ENCODE measurements at places on chromosomes 4 and X.

DNA sequence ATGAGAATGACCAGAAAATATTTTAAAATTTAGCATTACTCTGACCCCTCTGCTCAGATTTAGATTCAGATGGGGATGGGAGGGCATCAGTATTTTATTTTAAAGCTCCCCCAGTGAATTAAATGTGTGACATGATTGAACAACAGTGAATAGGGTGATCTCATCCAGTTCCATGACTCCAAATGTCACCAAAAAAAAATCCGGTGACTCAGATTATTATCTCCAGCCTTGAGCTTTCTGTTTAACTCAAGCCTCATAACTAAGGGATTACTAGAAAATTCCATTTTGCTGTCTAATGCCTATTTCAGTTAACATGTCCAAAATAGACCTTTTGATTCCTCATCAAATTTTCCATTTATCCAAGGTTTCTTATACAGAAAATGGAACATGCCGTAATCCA, 121.8 kb upstream of the TMEM47 start:
- DNase-seq: peak; percentile 63

- no peak for DNase-seq
Observed at GRCh38 chr4:33085709-33086108, 2365.5 kb downstream of the PCDH7 start.

- DNase-seq: no peak
Observed at GRCh38 chr4:43855283-43855682, 593.3 kb downstream of the KCTD8 start.

DNA sequence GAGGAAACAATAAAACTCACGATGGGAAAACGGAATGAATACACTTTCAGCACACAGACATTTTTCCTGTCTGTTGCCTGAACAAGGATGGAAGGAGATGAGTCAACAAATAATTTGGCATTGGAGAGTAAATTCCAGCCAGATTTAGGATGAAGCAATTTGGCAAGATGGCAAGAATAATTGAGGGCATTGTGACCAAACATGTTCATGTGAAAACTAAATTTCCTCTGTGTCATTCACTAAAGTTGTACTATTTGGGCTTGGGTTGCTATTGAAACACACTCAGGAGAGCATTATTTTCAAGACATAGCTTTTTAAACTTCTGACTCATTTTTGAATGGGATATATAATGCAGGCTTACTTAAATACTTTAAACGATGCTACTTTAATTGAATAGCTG, 1614.4 kb downstream of the PCDH19 start:
- peak; percentile 2 for DNase-seq

- no peak for DNase-seq
Observed at GRCh38 chrX:136933611-136934145, 53.2 kb upstream of the RBMX start.

GRCh38 chr4:47468706-47469365, 5.3 kb upstream of the COMMD8 start:
- peak; percentile 33 for DNase-seq

- no peak for DNase-seq
Observed at GRCh38 chrX:118669435-118669834, 58.0 kb upstream of the IL13RA1 start.

DNA sequence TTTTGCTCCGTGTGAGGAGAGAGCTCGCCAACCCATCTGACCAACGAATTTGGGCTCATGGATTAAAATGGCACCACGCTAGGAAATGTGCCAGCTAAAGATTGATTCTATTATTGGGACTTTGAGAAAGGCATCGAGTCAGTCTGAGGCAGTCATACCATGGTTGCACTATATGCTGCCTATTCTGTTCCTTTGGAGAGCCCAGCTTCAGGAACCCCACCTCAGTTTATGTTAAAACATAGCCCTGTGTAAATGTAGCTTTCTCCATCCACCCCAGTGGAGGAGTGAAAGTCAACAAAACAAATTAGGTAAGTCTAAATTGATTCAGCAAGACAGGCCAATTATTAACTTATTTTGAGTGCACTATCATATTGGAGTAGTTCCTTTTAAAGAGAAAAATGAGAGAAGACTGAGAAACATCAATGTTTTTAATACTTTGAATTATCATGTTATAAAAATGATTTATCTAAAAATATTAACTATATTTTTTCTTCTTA, 24.5 kb upstream of the ADH7 start:
- no peak for DNase-seq

GRCh38 chrX:13506574-13506973, 62.8 kb upstream of the EGFL6 start:
- DNase-seq: peak; percentile 48

DNA sequence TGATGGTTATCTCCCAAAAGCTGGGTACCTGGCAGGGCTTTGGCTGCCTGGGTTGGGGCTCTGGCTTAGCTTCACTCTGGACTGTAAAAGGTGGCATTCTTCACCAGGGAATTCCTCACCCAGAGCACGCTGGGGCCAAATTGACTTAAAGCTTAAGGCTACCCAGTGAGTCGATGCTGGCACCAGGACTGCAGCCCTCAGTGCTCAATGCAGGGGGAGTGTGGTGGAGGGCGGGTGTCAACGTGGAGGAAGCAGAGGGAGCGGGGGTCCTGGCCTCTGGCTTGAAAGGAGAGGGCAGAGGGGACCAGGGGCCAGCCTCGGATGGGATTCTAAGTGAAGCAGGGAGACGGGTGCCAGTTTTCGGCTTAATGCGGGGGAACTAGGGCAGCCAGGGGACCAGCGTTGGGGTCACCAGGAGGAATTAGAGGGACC, 446 bp upstream of the FAM50A start:
- DNase-seq: no peak

DNA sequence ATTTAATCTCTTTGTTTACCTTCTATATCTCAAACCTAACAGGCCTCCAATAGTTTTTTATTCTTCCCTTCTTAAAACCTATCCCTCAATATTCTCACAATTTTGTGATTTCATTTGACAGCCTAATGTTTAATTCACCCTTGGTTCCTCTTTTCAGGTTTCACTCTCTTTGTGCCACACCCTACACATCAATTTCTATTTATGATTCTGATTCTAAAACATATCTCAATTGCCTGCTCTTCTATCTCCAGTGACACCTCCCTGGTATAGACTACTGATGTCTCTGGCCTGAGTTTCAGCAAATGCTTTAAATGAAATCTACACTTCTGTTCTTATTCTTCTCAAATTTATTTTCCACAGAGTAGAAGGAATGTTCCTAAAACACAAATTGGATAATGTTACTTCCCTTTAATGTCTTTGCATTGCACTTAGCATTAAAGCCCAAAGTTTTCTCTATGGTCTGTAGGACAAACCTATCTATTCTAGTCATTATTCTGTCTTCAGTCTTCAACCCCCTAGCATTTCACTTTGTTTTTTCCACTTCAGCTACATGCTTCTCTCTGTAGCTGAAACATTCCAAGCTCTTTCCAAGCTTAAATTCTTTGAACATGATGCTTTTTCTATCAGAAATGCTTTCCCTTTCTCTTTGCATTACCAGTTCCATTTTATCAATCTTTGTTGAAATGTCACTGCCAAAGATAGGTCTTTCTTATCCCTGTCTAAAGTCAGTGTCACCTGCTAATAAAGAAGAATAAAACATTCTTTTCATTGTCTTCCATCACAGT, 622.0 kb downstream of the CENPC start:
- DNase-seq: no peak

- no peak for DNase-seq
Observed at GRCh38 chr4:15809058-15809457, 30.9 kb downstream of the CD38 start.

DNA sequence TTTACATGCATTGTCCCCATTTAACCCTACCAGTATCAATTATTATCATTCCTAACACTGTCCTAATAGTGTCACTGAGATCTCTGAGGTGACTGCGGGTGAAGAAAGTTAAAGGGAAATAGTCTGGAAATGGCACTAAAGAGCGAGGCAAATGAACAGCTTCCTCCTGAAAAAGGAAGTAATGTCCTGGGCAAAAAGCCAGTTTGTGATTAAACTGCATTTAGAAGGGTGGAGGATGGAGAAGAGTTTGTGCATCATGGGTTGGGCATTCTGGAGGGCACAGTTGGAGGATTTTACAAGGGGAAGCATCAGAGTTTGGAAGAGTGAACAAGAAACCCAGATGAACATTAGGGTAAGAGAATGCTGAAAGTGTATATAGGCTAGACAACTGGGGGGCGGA, 60.5 kb upstream of the SLC25A4 start:
- no peak for DNase-seq

GRCh38 chr4:138643827-138644226, 371.8 kb upstream of the NOCT start:
- DNase-seq: peak; percentile 45

- DNase-seq: no peak
Observed at GRCh38 chrX:51281758-51282318, 50.8 kb upstream of the NUDT10 start.

DNA sequence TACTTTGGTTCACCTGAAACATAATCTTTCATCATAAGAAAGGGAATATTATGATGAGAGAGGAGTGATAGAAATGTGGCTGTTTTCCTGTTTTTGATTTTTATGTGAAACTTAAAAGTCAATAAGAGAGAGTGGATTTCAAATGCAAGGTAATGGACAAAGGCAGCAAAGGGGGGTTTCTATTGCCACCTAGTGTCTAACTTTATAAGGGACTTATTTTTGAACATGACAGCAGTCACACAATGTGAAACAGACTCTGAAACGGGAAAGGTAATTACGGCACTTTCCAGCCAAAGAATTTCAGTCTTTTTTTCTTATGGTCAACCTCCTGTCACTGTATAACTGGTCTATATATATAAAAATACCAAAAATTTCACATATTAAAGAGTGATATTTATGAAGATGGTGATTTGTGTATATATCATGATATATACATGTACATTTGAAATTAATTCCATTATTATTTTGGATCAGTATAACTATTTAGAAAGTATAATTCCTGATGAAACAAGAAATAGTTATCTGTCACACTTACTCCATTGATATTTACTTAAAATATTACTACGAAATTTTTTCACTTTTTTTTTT, 127.1 kb downstream of the FBXO8 start:
- peak; percentile 48 for DNase-seq

GRCh38 chr4:26473893-26474292, 16.4 kb downstream of the CCKAR start:
- DNase-seq: no peak

- peak; percentile 27 for DNase-seq
Observed at GRCh38 chr4:7335344-7336066, 99.2 kb downstream of the PSAPL1 start.

DNA sequence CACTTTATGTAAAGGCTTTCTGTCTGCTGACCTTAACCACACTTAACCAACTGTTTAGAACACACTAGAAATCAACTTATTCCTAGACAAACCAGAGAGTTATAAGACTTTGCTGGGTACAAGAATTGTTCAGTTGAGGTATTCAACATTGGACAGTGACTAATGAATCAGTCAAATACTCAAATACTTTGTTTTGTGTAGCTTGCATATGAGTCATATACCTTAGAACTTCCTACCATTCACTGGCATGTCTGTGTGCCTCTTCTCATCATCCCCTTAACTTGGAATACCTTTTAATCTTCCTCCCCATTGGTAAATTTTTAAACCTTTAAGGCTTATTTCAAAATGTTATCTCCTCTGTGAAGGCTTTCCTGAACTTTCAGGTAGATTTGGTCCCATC, 708.8 kb upstream of the GRIA3 start:
- DNase-seq: no peak

DNA sequence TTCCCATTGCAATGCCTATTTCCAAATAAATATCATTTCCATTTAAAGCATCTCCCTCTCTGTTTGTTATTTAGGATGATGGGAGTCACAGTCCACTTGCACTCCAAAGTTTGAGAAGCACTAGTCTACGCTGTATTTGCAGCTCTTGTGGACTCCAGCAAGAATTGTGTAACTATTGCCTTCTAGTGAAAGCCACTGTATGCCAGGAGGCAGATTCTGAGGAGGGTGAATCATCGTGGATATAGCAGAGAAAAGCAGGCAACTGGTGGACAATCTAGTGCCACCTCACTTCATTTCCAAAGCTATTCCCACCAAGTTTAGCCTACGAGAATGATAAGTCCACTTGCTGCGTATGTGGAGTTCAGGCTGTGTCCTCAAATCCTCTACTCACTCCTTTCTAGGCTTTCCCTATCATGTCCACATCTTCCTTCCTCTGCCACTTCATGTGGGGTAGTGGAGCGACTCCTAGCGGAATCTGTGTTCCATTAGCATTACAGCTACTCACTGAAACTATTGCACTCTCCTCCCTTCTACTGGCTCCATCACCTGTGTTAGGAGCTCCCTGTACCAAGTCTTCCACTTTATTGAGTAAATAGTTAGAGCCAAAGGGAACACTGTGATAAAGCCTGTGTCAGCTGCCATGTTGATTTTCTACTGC, 501.8 kb upstream of the GALNT7 start:
- no peak for DNase-seq

DNA sequence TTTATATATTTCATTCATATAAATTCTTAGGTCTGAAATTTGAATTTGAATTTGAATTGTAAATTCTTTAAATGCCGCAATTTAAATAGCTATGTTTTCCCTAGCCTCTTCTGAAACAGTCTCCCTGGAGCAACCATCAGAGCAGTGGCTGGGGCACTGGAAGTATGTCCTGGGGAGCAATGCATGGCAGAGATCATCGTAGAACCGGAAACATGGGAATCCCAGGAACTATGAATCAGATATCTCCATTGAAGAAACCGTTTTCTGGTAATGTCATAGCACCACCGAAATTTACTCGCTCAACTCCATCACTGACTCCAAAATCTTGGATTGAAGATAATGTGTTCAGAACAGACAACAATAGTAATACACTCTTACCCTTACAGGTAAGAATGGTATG, 4.9 kb downstream of the CPEB2 start:
- DNase-seq: no peak

GRCh38 chrX:124338733-124339514, 6.5 kb downstream of the TEX13D start:
- DNase-seq: no peak

DNA sequence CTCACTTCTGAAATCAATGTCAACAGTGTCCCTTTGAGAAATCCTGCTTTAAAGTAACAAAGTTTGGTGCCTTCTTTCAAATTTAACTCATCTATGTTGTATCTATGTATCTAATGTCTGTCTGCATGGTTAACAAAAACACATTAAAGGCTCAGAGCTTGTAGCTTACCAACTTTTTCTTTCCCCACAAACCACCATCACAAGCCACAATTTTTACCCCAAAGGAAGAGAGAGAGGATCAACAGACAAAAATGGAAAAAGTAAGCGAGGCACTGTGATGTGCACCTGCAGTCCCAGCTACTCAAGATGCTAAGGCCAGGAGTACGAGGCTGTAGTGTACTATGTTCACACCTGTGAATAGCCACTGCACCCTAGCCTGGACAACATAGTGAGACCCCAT, 17.2 kb downstream of the ATRX start:
- DNase-seq: no peak

GRCh38 chr4:13495753-13496152, 11.6 kb upstream of the RAB28 start:
- no peak for DNase-seq

DNA sequence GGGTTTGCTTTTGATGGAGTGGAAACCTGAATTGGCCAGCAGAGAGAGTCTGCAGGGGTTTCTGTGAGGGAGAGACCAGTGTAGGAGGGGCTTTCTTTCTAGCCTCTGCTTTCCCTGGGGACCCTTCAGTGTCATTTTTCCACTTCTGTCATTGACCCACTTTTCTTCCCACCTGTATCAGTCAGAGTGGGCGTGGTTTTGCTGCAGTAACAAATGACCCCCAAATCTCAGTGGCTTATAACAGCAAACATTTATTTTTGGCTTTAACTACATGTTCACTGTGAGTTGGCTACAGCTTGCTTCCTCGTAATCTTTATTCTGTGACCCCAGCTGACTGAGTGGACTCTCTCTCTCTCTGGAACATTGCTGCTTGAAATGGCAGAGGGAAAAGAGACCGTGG, 25.6 kb upstream of the PTTG2 start:
- DNase-seq: no peak

- no peak for DNase-seq
Observed at GRCh38 chr4:119939071-119939995, 127.3 kb downstream of the MAD2L1 start.

- DNase-seq: peak; percentile 15
Observed at GRCh38 chr4:38860788-38861424, 4.3 kb upstream of the TLR6 start.

Measured in AG10803 (cell line).